ENCODE measurements at places on chromosomes 11 and 22. TPM values are rescaled to one million over a fixed set of nuclear protein-coding genes. Genes with fewer than 3 reads are reported as not detected.

The KRTAP5-7 gene
- 0.24 TPM for total RNA-seq

The PRR33 gene
- total RNA-seq, result 0.16 TPM

The C11orf16 gene
- total RNA-seq, result not detected

The RRP8 gene
- 30.5 TPM for total RNA-seq

The CCDC73 gene
- not detected for total RNA-seq

The C11orf52 gene
- total RNA-seq, result not detected

The ST14 gene
- 23.9 TPM for total RNA-seq

The MRGPRF gene
- total RNA-seq, result not detected

The APBB1 gene
- 20.6 TPM for total RNA-seq

The RFPL2 gene
- total RNA-seq, result not detected

The E2F8 gene
- 0.82 TPM for total RNA-seq

The EXPH5 gene
- total RNA-seq, result 0.27 TPM

The ALKBH3 gene
- 28.3 TPM for total RNA-seq

The OR51E2 gene
- not detected for total RNA-seq

The GAS2 gene
- total RNA-seq, result 2.6 TPM

The OTOG gene
- not detected for total RNA-seq

The RBMXL2 gene
- not detected for total RNA-seq

The GRIA4 gene
- not detected for total RNA-seq

The ZC3H7B gene
- 58.2 TPM for total RNA-seq

The C22orf31 gene
- not detected for total RNA-seq

The SMIM35 gene
- total RNA-seq, result 1.9 TPM

The HBD gene
- total RNA-seq, result not detected

The SAA2 gene
- 0.35 TPM for total RNA-seq

The MPZL3 gene
- total RNA-seq, result 2.9 TPM

The CHEK1 gene
- total RNA-seq, result 10.5 TPM

The CPSF7 gene
- total RNA-seq, result 109 TPM

Data from activated B cell treated with CpG ODN at 0.5 μM for 24 hours (primary cell).